Stimulated activated CD4-positive, alpha-beta T cell treated with anti-CD3 and anti-CD28 coated beads, Interleukin-4, amount 100 ng/mL, for 24 hours (primary cell): ENCODE measurements at places on chromosomes 4 and X.

- no peak for DNase-seq
Observed at GRCh38 chrX:123590842-123591486, 141.9 kb downstream of the THOC2 start.

DNA sequence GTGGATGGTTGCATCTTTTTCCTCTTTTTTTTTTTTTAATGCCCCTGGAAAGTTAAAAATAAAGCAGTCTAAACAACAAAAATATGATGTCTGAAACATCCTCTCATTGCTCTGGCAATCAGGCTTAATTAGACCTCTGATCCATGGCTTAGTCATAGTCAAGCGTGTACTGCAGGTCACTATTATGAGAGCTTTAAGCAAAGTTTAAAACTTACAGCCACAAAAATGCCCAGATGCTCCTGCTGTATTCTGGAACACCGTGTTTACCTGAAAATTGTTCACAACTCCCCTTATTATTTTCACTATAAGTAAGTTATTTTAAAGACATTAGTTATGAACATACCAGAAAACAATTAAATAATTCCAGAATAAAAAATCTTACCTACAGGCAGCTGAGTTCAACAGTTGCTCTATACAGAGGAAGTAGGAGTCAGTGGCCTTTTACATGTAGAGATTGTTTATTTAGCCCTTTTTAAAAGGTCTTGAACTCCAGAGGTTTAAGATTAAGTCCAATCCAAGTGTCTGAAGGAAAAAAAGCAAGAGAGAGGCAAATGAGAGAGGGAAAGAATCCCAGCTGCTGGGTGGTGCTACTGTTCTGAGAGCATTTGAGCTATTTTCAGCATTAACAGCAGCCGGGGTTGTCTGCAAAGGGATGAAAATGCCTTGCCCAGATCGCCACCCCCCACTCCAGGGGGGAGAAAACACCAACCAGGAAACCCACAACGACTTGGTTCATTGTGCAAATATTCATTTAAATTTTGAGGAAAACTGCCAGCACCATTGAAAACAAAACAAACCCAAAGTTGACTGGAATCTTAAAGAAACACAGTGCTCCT, 36.9 kb downstream of the SORBS2 start:
- no peak for DNase-seq

GRCh38 chrX:45715748-45716147, 515.1 kb upstream of the DIPK2B start:
- no peak for DNase-seq

GRCh38 chrX:151702026-151702714, 6.9 kb downstream of the PRRG3 start:
- DNase-seq: no peak

DNA sequence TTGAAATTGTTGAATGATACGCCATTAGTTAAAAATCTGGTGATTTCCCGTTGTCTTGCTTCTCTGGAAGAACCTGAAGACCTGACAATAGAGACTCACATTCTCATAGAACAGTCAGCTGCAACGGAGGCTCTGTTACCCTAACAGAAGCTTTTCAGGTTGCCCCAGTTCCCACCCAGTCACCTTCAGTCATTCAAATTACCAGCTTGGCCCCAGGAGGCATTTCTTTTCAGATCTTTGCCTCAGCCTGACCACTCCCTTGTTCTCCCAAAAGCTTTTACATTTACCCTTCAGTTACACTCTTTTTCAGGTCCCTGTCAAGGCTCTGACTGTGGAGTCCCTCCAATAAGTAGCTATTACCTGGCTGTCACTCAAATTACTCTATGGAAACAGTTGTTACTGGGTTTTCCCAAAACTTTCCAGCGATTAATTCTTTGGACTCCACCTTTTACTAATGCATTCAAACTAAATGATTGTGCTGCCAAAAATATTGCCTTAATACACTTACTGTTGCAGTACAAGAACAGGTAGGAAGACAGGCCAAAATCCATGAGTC, 162.2 kb upstream of the FTHL17 start:
- no peak for DNase-seq

GRCh38 chrX:139823806-139824205, 109.0 kb downstream of the ATP11C start:
- no peak for DNase-seq

DNA sequence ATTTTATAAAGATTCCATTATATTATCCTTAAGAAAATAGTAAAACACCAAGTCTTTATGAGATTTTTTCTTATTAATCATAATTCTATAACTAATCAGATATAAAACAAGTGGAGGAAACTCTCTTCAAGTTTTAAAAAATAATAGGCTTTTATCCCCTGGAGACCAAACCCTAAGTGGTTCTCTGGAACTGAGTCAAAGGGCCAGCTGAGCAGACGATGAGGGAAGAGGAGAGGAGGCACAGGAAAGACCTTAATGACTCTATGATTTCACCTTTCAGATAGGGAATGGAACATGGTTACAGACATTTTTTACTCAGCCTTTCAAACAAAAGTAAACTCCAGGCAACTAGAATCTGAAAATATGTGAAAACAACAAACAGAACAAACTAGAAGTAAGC, 201.8 kb downstream of the SLC39A8 start:
- DNase-seq: no peak

GRCh38 chr4:17480955-17481354, 30.9 kb downstream of the QDPR start:
- DNase-seq: no peak

DNA sequence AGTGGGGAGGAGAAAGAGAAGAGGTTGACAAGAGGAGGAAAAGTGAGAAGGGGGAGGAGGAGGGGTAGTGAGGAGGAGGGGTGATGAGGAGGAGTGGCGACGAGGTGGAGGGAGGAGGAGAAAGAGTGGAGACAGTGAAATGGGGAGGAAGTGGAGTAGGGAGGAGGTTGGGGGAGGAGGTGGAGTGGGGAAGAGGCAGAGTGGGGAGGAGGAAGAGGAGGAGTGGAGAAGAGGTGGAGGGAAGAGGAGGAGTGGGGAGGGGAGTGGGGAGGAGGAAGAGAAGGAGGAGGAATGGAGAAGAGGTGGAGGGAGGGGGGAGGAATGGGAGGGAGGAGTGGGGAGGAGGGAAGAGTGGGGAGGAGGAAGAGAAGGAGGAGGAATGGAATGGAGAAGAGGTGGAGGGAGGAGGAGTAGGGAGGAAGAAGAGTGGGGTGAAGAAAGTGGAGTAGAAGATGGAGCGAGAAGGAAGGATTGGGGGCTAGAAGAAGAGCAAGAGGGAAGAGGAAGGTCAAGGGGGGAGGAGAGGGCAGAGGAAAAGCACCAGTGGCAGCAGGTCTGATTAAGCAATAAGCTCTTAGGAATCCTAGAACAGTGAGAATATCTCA, 50.0 kb upstream of the MTNR1A start:
- DNase-seq: no peak

GRCh38 chrX:94123062-94123461, 449.1 kb downstream of the FAM133A start:
- no peak for DNase-seq

- no peak for DNase-seq
Observed at GRCh38 chr4:126097155-126097799, 782.5 kb downstream of the FAT4 start.

- no peak for DNase-seq
Observed at GRCh38 chrX:38891641-38892413, 90.6 kb downstream of the MID1IP1 start.

DNA sequence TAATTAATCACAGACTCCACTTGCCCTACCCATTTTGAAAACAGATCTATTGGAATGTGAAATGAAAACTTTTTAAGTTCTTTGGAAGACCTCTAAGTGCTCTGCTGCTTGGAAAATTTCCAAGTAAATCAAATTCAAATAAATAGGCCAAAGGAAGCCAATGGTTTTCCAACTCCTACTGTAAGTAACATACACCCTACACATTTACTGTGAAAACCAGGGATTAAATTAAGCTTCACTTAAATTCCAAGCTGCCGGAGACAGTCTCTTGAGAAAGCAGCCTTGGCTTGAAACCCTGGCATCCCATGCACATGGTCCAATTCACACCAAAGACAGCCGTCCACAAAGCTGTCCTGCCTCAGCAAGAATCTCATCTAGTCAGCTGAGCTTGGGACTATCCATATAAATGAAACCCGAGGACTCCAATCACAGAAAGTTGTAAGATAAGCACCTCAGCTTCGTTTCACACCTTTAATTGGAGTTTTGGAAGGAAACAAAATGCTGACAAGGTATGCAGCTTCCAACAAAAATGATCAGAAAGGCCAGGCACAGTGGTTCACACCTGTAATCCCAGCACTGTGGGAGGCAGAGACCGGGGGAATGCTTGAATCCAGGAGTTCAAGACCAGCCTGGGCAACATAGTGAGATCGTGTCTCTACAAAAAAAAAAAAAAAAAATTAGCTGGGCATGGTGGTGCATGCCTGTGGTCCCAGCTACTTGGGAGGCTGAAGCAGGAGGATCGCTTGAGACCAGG, 88.6 kb downstream of the APBB2 start:
- no peak for DNase-seq

DNA sequence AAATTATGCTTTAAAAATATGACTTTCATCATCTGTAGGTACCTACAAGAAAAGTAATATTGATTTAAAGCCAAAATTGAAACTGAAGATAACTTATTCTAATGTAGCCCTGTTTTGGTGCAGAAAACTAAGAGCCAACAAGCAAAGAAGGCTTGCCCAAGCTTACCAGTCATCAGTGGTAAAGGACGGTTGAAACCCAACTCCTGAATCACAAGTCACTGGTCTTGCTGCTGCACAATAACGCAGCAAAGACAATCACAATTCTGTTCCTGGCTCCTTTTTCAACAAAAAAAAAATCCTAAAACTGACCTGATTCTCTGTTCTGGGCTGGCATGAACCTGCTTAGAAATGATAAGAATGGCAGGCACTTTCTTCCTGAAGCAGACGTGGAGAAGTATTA, 34.5 kb downstream of the WDFY3 start:
- no peak for DNase-seq

- DNase-seq: no peak
Observed at GRCh38 chrX:25674776-25675175, 463.4 kb upstream of the MAGEB18 start.

DNA sequence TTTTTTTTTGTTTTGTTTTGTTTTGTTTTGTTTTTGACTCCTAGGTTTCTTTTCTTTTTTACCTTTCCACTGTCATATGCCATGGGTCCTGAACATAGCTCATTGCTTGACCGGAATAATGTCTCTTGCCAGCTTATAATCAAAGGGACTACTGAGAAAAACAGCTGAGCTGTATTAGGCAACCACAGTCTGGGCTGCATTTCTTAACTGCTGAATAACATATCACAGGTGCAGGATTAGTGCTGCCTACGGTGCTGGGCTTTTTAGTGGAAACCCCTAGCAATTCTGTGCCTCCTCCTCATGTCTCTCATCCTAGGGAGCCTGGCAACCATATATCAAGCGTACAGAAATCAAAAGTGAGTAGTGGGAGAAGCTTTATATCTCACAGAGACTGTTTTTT, 333.5 kb downstream of the BMPR1B start:
- DNase-seq: no peak

DNA sequence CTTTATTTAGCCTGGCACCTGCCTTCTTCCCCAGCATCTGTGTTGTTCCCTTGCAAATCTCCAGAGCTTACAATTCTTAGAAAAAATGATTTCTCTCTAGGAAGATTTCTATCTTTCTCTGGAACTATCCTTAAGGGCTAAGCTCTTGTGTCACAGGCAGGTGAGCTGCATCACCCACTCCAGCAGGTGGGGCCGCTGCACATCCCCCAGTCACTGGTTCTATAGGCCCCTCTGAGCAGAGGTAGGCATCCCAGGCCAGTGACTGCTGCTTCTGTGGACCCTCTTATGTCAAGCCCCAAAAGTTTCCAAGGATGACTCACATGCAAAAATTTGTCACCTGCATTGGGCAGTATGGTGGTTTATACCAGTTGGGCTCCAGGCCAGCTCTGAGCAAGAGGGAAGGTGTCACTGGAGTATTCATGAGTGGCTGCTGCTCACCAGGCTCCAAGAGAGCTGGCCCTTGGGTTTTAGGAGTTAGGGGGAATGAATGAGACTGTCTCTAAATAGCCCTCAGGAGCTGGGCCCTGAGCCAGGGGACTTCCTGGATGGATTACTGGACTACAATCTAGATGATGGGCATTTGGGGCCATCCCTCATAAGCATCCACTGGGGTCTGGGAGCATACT, 208.1 kb upstream of the EOLA2 start:
- DNase-seq: no peak

- no peak for DNase-seq
Observed at GRCh38 chrX:150236327-150236726, 126.8 kb upstream of the MAMLD1 start.

- DNase-seq: no peak
Observed at GRCh38 chr4:158801066-158801465, 32.2 kb downstream of the FNIP2 start.

DNA sequence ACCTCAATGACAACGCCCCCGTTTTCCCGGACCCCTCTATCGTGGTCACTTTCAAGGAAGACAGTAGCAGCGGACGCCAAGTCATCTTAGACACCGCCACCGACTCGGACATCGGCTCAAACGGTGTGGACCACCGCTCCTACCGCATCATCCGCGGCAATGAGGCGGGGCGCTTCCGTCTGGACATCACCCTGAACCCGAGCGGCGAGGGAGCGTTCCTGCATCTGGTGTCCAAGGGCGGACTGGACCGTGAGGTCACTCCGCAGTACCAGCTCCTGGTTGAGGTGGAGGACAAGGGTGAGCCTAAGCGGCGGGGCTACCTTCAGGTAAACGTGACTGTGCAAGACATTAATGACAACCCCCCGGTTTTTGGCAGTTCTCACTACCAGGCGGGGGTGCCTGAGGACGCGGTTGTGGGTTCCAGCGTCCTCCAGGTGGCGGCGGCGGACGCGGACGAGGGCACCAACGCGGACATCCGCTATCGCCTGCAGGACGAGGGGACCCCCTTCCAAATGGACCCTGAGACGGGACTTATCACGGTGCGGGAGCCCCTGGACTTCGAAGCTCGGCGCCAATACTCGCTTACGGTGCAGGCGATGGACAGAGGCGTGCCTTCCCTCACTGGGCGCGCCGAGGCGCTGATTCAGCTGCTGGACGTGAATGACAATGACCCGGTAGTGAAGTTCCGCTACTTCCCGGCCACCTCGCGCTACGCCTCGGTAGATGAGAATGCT, 2.2 kb downstream of the FAT4 start:
- no peak for DNase-seq

DNA sequence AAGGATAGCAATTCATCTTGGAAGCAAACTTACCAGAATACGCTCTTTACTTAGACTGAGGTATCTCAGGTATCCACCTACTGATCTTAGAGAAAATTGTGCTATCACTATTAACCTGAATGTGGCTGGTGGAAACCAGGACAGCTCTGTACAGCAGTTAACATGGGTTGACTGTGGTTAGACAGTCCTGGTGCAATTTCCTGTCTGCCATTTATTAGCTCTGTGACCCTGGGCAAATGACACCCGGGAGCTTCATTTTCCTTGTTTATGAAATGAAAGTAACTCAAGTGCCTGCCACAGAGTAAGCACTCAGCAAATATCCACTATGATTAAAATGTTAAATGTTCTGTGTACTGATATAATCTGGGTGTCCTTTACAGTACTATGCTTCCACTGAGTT, 60.0 kb downstream of the SMC1A start:
- no peak for DNase-seq

- no peak for DNase-seq
Observed at GRCh38 chrX:132501606-132502005, 12.8 kb upstream of the MBNL3 start.
